ENCODE measurements at places on chromosomes 16 and 17. TPM values are rescaled to one million over a fixed set of nuclear protein-coding genes. Genes with fewer than 3 reads are reported as not detected.

MT1F gene
- total RNA-seq, result 14.5 TPM

TRPV3 gene
- total RNA-seq, result 15.7 TPM

KRT9 gene
- 0.87 TPM for total RNA-seq

BIRC5 gene
- 8.6 TPM for total RNA-seq

ZNF18 gene
- total RNA-seq, result 9.8 TPM

TBC1D3C gene
- total RNA-seq, result not detected

TBC1D3H gene
- not detected for total RNA-seq

STAC2 gene
- total RNA-seq, result not detected

IFI35 gene
- 8.5 TPM for total RNA-seq

ITGB3 gene
- total RNA-seq, result 3.7 TPM

CCP110 gene
- total RNA-seq, result 15.3 TPM

DDX28 gene
- total RNA-seq, result 11.7 TPM

CNTROB gene
- total RNA-seq, result 29.8 TPM

SNAI3 gene
- not detected for total RNA-seq

C17orf78 gene
- not detected for total RNA-seq

PIRT gene
- total RNA-seq, result not detected

CDRT15L2 gene
- total RNA-seq, result not detected

KIF2B gene
- total RNA-seq, result not detected

AKAP1 gene
- total RNA-seq, result 36.1 TPM

SMIM5 gene
- total RNA-seq, result 5.1 TPM

ZDHHC1 gene
- total RNA-seq, result 9.4 TPM

PERCC1 gene
- not detected for total RNA-seq

SCNN1G gene
- not detected for total RNA-seq

SLFN14 gene
- total RNA-seq, result not detected

PTGES3L gene
- under 0.01 TPM for total RNA-seq

RPL27 gene
- 1,184 TPM for total RNA-seq

CCL18 gene
- total RNA-seq, result not detected

VTN gene
- under 0.01 TPM for total RNA-seq

CCL7 gene
- total RNA-seq, result not detected

FOXC2 gene
- 2.3 TPM for total RNA-seq

BRICD5 gene
- total RNA-seq, result 22.8 TPM

TPSG1 gene
- not detected for total RNA-seq

TMEM132E gene
- under 0.01 TPM for total RNA-seq
